ENCODE measurements at places on chromosomes 4 and X. TPM values are rescaled to one million over a fixed set of nuclear protein-coding genes. Genes with fewer than 3 reads are reported as not detected.

DNA sequence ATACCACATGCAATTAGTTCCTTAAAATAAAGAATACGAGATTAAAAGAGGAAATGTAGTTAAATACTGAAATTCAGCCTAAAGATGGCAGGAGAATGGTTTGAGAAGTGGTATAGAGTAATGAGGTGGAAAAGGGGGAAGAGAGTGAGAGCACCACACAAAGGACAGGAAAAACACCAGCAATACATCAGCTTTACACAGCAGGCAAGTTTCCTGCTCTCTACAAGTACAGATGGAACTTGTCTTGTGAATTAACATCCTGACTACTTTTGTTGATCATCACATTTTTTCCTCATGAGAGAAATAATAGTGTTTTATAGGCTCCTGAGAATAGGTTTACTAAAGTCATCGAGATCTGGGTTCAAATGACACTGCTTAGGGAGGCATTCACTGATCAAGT is 2.9 kb upstream of the UNC5C start:
- no peak for DNase-seq

DNA sequence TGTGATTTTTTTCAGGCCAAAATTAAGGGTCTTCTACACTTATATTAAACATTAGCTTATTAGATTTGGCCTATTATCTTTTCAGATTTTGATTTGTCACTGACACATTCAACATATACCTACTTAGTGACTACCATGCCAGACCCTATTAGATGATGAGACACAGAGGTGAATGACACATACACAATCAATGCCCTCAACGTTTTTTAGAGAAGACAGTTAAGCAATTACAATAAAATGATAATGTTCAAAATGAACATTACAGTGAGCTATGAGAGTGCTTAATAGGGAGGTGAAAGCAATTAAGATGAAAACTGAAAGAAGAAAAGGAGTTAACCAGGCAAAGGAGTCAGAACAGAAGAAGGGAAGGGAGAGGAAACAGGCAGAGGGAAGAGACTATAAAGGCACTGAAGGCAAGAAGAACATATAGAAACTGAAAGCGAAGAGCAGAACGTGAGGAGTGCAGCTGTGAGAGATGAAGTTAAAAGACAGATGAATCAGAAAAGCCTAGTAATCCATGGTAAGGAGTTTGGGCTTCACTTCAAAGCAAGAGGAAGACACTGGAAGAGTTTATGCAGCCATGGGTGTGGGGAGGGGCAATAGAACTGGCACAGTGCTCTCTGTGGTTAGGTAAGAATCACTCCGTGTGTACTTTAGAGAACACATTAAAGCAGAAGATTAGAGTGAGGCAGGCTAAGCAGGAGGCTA is 119.0 kb downstream of the REELD1 start:
- no peak for DNase-seq

GRCh38 chr4:56788081-56788480 is 33.4 kb downstream of the SPINK2 start:
- DNase-seq: no peak

Gene SYP
- 0.14 TPM for total RNA-seq

Measured in dermis blood vessel endothelial cell (primary cell).